Mesenchymal stem cell (in vitro differentiated cells and primary cell): ENCODE measurements at places on chromosomes 2 and 18.

DNA sequence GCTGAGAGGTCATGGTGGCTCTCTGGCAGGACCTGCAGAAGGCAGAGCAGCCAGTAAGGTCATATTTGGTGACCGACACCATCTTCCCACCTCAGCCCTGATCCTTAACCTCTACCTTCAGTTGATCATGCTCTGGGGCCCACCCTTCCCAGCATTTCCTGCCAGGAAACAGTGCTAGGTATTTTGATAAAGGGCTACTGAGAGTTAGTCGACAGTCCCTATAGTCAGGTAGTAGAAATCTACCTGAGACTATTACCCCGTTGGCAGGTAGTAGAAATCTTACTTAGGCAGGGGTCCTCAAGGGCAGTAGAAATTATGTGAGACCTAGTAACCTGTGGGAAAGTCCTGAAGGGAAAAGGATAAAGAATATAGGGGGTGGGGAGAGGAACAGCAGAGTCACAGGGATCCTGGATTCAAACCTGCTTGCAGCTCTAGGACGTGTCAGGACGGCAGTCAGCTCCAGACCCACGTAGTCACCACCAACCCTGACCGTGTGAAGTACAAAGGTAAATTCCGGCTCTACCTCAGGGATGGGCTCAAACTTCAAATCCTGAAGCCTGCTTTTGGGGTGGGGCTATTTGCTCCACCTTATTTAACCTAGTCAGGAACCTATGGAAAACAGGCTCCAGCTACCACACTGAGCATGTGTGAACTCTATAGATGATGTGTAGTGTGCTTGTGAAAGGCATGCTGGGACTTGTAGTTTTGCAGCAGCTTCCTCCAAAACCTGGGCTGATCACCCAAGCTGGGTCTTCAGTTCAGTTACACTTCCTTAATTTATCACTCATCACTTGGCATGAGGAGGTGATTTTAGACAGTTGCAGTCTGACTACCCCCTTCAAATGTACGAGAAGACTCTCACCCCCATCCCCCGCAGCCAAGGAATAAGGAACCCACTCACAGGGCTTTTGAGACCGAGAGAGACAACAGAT is at the start of gene DQX1:
DQX1 (minus strand) TSS at position 515 of the 932 bp plus-strand sequence; CDS start at position 13, 502 bp downstream.
- no peak for DNase-seq

DNA sequence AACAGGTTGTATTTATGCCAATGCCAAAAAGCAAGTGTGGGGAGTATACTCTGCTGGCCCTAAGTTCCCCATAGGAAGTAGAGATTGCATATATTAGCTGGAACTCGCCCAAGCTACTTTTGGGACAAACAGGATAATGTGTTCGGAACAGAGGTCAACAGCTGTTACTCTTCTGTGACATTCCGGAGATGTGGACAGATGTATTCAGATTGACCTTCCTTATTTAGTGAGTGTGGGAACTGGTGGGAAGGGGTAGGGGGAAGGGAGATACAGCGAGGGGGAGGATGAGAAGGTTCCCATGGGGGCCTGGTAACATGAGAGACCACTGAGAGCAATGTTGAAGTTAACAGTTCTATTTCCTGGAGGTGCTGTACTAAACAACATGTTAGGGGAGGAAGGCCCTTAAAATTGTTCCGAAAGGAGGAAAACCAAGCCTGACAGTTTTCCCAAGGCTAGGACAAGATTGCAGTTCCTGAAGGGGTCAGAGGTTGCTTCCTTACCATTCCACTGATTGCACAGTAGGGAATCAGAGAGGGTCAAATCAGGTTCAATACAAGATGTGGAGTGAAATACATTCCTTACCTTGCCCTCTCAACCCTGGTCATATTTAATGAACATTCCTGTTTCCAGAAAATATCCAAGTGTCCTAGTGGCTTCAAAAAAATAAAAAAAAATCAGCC is 14.3 kb upstream of the CD28 start:
- DNase-seq = peak; percentile 47

DNA sequence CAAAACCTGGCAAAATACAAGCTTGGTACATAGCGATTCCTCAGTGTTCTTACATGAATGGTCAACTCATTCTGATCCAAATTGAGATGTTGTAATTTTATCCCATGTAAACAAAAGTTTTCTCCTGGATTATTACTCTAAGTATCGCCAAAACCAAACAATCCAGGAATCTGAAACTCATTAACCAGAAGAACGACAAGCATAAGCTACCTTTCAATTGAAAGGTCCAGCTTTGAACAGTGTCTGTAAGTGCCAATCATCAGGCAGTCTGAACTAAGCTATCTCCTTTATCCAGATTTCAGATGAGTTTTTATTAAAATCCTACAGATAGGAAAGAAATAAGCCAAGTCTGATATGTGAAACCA is 2.4 kb downstream of the MEX3C start:
- no peak for DNase-seq

DNA sequence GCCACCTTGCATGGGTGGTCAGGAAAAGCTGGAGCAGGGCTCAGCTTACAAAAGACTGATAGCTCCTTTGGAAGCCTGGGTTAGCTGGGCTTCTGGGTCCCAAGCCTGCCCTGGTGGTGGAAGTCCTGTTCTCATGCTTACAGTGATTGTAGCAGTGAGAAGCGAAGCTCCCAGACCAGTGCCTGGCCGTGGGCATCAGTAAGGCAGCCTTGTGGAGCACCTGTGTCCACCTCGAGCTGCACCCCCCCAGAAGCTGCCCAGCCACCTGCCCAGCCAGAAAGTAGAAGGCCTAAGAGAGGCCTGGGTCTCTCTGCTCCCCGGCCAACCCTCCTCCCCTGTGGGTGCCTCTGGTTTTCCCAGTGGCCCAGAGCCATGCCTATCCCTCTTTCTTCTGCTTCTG is 10.5 kb downstream of the GLI2 start:
- no peak for DNase-seq

DNA sequence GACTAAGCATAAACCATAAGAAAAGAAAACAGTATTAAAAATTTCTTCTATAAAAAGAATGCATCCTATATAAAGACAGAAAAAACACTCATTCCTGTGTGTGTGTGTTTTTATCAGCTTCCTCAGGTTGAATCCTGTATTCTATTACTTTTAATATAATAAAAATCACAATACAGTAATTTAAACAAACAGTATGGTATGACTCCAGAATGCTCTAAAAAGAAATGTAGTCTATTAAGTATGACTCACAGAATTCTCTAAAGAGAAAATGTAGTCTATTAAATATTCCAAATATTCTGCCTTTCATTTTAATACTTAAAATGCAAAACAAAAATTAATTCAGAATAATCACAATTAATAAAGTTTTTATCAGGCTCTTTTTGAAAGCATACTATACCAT is 19.8 kb downstream of the CCDC88A start:
- DNase-seq = no peak

- no peak for DNase-seq
These were observed 16.6 kb downstream of the SERTAD2 start for GRCh38 chr2:64637000-64637635.

DNA sequence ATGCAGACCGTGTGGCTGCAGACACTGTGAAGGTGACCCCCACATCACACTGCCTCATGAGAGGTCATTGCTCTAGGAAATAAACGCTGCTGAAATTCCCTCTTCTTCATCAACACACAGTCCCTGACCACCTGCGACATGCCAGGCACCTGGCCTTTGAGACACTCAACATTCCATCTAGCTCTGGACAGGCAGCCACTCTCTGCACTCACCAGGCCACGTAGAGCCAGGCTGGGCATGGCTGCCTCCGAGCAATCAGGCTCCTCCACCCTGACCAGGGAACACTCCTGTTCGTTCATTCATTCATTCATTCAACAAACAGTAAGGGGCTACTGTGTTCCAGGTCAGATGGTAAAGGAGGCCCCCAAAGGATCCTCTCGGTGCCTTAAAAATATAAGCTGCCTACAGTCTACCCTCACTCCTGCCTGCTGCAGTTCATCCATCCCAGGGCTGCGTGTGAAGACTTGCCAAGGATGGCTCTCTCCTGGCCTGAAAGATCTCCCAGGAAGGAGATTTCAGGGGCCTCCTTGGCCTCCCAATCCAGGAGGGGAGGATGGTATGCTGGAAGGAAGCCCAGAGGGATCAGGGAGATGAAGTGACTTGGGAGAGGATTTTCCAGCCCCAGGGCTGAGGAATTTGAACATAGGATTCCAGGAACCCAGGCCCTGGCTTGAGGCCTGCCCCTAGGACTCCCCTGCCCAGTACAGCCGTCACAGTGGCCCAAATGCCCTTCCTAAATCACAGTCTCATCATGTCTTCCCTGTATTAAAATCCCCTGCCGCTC is 66.7 kb downstream of the TNS1 start:
- DNase-seq = peak; percentile 21
